Right lobe of liver (tissue), 6 donors: ENCODE measurements at places on chromosomes 2 and 18. TPM values are rescaled to one million over a fixed set of nuclear protein-coding genes. Genes with fewer than 3 reads are reported as not detected.

FAM168B gene
- total RNA-seq: 32.9 TPM

- H3K36me3 ChIP-seq: no peaks in the 10 kb centered on the region
- no peak overlapping the region for H3K27ac ChIP-seq
- DNase-seq: no peak
- no peak overlapping the region for H3K4me3 ChIP-seq
Observed at GRCh38 chr2:25872134-25872533, 6.2 kb downstream of the ASXL2 start.

- H3K4me1 ChIP-seq: no peaks in the 10 kb centered on the region
- DNase-seq: no peak
- no peak overlapping the region for H3K4me3 ChIP-seq
Observed at GRCh38 chr18:64695851-64696553, 547.1 kb upstream of the LINC00305 start.

STON1 gene
- 1.6 TPM for total RNA-seq

DNA sequence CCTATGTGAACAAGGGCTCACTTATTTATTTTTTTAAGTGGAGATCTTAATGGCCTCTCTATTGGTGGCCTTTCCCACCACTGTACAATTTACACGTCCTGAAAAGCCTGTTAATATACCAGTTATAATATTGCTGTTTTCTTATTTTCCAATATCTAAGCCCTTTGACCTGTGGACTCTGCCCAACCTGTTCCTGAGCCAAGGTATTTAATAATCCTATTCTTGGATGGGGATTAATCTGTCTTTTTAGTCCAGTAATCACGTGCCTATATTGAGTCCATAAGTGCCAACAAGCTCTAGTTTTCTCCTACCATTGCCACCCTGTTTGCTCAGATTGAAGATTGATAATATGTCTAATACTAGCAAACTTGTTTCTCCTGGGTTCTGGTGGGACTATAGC, 42.7 kb downstream of the MBD5 start:
- H3K27me3 ChIP-seq: no peaks in the 10 kb centered on the region
- peaks cover 4% of the 10 kb centered on the region for H3K4me1 ChIP-seq
- no peak overlapping the region for H3K27ac ChIP-seq
- H3K4me3 ChIP-seq: no peak overlapping the region

DNA sequence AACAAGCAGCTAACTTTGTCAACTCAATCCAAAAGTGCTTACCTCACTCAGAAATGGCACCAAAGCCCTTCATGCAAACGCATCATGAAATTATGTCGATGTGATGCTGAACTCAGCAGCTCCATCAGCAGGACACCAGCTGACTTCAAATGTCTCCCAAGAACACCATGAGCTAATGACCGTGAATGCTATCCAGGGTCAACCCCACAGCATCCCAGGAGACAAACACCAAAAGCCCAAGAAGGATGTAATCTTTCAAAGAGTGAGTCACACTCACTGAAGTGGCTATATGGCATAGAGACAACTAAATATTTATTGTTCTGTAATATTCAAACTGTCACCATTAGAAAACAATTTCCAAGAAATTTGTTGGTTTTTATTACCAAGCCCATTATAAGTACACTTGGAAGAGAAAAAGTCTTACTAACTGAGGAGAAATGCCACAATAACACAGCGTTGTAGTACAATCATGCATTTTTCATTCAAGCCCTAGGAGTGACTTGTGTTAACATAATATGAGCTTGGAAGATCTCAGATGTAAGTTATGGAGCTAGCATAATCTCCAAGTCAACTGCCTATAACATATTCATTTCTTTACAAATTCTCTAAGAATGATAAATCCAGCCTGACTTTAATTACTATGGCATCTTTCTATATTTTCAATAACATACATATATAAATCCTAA, 165.0 kb upstream of the CCDC68 start:
- H3K4me1 ChIP-seq: no peaks in the 10 kb centered on the region
- H3K36me3 ChIP-seq: no peaks in the 10 kb centered on the region
- no peaks in the 10 kb centered on the region for H3K27me3 ChIP-seq
- H3K4me3 ChIP-seq: no peak overlapping the region
- no peak for DNase-seq
- no peak overlapping the region for H3K27ac ChIP-seq

- H3K27ac ChIP-seq: no peak overlapping the region
- no peaks in the 10 kb centered on the region for H3K36me3 ChIP-seq
- DNase-seq: no peak
- no peak overlapping the region for H3K4me3 ChIP-seq
Observed at GRCh38 chr2:181183878-181184542, 203.6 kb downstream of the UBE2E3 start.

GRCh38 chr2:126635281-126635680, 20.7 kb upstream of the GYPC start:
- H3K4me1 ChIP-seq: no peaks in the 10 kb centered on the region
- no peak overlapping the region for H3K27ac ChIP-seq
- no peaks in the 10 kb centered on the region for H3K27me3 ChIP-seq
- no peaks in the 10 kb centered on the region for H3K36me3 ChIP-seq
- H3K4me3 ChIP-seq: no peak overlapping the region

SLC9A4 gene
- total RNA-seq: not detected

GRB14 gene
- 23.8 TPM for total RNA-seq

DNA sequence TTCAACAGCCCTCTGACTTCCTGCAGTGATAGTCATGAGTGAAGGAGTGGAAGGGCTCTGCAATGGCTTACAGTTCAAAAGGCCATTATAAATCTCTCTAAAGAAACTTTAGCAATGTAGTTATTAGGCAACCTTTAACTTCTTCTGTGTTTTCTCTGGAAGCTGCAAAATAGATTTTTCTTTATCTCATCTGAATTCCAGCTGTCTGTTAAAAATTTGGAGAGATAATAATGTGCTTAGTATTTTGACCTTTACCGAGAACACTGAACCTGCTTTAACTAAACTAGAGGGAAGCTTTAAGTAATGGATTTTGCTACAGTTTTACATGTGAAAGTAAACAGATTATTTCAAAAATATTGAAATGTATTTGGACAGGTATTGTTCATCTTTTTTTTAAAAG, 847.9 kb downstream of the ERBB4 start:
- no peaks in the 10 kb centered on the region for H3K27me3 ChIP-seq
- H3K36me3 ChIP-seq: no peaks in the 10 kb centered on the region
- no peak overlapping the region for H3K4me3 ChIP-seq
- H3K4me1 ChIP-seq: no peaks in the 10 kb centered on the region
- H3K27ac ChIP-seq: no peak overlapping the region

TMEM198 gene
- total RNA-seq: 1.3 TPM

- no peak overlapping the region for H3K27ac ChIP-seq
- H3K4me1 ChIP-seq: no peaks in the 10 kb centered on the region
- H3K4me3 ChIP-seq: no peak overlapping the region
- no peaks in the 10 kb centered on the region for H3K36me3 ChIP-seq
- no peak for DNase-seq
Observed at GRCh38 chr18:11899063-11899462, 9.1 kb downstream of the MPPE1 start.

STPG4 gene
- not detected for total RNA-seq
